GM23248 (cell line): ENCODE measurements at places on chromosomes 12 and 14. TPM values are rescaled to one million over a fixed set of nuclear protein-coding genes. Genes with fewer than 3 reads are reported as not detected.

DNA sequence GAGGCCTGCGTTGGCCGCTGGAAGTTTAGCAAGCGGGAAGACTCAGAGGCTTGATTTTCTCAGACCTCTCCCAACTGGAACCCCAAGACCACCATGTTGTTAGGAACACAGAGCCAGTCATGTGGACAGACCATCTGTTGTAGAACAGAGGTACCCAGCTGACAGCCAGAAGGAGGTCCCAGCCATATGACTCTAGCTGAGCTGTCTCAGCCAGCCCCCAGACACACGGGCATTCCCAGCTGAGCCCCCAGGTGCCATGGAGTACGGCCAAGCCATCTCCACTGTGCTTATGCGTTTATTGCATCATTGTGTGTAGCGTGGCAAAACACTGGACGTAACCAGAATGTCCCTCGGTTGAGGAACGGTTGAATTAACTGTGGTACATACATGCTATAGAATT lies 421.9 kb downstream of the TMEM132D start:
- no peaks in the 10 kb centered on the region for H3K27me3 ChIP-seq
- DNase-seq: no peak
- H3K27ac ChIP-seq: no peak overlapping the region
- no peak overlapping the region for H3K4me3 ChIP-seq

GRCh38 chr14:100330388-100330931 lies 7.3 kb downstream of the SLC25A47 start:
- DNase-seq: no peak
- H3K4me3 ChIP-seq: no peak overlapping the region
- no peak overlapping the region for H3K27ac ChIP-seq
- no peaks in the 10 kb centered on the region for H3K4me1 ChIP-seq
- H3K36me3 ChIP-seq: peaks cover 16% of the 10 kb centered on the region
- no peaks in the 10 kb centered on the region for H3K27me3 ChIP-seq

DNA sequence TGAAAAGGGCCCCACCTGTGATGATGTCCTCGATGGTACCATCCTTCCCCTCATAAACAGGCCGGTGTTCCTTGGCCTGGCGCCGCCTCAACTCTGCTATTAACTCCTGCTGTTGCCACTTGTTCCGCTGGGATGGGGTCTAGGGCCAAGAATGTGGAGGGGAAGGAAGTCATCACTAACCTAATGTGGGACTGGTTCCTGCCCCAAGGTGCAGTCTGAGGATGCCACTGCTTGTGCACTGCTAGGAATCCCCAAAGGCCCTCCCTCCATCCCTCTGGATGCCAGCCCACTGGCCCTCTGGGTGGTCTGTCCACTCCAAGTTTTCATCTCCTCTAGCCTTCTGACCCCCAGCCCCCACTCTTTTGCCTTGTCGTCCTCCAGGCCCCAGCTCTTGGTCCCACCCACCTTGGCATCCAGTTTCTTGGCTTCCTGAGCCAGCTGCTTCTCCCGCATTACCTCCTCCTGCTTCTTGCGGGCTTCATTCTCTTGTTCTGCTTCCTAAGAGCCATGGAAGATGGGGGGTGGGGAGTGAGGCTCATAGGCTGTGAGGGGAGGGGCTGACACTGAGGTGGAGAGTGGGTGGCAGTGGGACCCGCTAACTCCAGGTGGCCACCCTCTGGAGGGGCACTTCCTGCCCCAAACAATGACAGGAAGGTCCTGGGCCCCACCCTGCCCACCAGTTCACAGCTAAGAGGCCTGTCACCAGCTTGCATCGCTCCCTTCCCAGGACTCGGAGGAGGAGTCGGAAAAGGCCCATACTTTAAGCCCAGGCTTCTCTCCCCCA lies 23.7 kb downstream of the PRPF40B start:
- H3K27ac ChIP-seq: no peak overlapping the region
- no peak overlapping the region for H3K4me3 ChIP-seq
- H3K4me1 ChIP-seq: no peaks in the 10 kb centered on the region
- no peak for DNase-seq
- H3K27me3 ChIP-seq: no peaks in the 10 kb centered on the region

OTUB2 gene
- 1.0 and 1.9 TPM in 2 replicates for total RNA-seq

ASIC1 gene
- total RNA-seq: 0.13 and 1.9 TPM in 2 replicates

DNA sequence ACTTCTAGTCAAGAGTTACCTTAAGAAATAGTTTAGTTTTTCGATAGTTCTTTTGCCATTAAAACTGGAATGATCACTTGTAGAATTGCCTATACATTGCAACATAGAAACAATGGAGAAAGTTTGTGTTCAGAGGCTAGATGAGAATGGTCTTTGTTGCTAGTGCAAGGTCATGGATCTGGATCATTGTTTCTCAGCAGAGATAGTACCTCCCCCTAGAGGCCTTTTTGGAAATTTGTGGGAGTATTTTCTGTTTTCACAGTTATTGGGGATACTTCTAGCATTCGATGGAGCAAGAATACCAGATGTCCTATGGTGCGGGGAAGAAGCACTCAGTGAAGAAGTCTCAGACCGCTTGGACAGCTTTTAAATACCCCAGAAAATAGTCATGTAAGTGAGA lies 138.8 kb upstream of the HMGA2 start:
- no peaks in the 10 kb centered on the region for H3K36me3 ChIP-seq
- H3K4me3 ChIP-seq: no peak overlapping the region
- H3K27ac ChIP-seq: no peak overlapping the region
- no peaks in the 10 kb centered on the region for H3K27me3 ChIP-seq
- peaks cover 6% of the 10 kb centered on the region; the same call in 1 of the 2 replicates for H3K4me1 ChIP-seq

DNA sequence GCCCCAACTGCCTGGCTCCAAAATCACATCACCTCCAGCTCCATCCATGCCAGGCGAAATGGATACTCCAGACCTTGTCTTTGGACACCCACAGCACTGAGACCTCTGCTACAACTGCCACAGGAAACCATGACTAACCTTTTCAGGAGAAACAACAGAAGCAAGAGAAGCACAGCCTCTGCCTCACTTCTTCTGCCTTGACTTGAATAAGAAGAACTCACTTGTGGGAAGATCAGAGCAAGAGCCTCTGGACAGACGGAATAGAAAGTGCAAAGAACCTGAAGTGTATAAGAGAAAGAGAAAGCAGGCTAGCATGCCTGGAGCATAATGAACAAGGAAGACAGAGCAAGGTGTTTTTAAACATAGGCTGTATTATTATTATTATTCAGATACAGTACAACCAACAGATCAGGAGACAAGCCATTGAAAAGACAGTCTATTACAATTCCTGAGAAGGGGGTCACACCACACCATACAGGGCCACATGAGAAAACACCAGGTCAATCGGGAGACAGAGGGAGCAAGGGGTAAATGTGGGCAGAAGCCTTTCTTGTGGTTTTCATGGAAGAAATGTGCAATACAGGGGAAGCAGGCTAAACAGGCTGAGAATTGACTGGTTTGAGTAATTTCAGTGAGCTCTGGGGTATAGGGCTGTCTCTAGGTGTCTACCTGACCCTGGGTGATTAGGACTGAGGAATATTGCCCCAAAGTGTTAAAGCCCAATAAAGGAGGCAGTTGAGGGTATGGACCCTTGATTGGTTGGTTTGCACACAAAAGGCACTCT lies 7.4 kb upstream of the OR10P1 start:
- peak; percentile 11 for DNase-seq
- H3K36me3 ChIP-seq: no peaks in the 10 kb centered on the region
- H3K27ac ChIP-seq: no peak overlapping the region

DNA sequence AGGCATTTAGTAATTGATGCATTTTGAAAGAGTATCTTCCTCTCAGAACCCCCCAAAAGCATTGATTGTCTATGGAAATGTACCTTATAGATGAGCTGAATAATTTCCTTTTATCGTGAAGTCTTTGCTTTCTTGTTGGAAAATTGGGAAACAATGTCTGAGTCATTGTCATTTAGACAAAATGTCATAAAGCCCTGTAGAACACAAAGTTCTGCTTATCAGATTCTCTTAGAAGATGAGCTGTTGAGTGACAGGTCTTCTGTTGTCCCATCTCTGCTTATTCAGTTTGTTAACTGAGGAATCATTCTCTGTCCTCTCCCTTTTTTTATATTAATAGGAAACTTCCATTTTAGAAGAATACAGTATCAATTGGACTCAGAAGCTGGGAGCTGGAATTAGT lies 22.9 kb downstream of the MAPKAPK5 start:
- peaks cover 30% of the 10 kb centered on the region for H3K36me3 ChIP-seq
- H3K27me3 ChIP-seq: no peaks in the 10 kb centered on the region
- no peaks in the 10 kb centered on the region for H3K4me1 ChIP-seq
- DNase-seq: no peak

GRCh38 chr14:55781046-55781445 lies 201.0 kb downstream of the KTN1 start:
- no peak overlapping the region for H3K4me3 ChIP-seq
- H3K36me3 ChIP-seq: no peaks in the 10 kb centered on the region
- no peak overlapping the region for H3K27ac ChIP-seq

EFS gene
- total RNA-seq: 8.6 and 17.3 TPM in 2 replicates

- H3K36me3 ChIP-seq: no peaks in the 10 kb centered on the region
- H3K27me3 ChIP-seq: no peaks in the 10 kb centered on the region
- H3K4me3 ChIP-seq: no peak overlapping the region
- no peak overlapping the region for H3K27ac ChIP-seq
- DNase-seq: no peak
Observed at GRCh38 chr12:2187195-2187945, 134.6 kb downstream of the CACNA1C start.

DNA sequence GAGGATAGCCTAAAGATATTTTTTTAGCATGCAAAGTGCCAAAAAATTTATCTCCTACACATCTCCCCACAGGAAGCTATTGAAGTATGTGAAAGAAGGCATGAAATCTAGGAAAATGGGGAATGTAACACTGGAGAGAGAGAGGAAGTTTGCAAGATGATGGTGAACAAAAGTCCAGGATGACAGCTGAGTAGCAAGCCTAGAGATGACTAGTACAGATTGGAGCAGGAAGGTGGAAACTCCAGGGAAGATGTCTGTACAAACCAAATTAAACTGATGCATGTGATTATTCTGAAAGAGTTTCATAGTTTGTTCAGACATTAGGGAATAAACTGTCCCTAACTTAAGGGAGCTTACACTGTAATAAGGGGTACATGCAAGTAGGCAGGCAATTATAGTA lies 99.3 kb downstream of the RAD51B start:
- DNase-seq: no peak
- H3K27ac ChIP-seq: no peak overlapping the region
- no peak overlapping the region for H3K4me3 ChIP-seq
- H3K36me3 ChIP-seq: no peaks in the 10 kb centered on the region
- H3K4me1 ChIP-seq: no peaks in the 10 kb centered on the region

BCL2L2 gene
- 22.5 and 35.0 TPM in 2 replicates for total RNA-seq
